ENCODE measurements at places on chromosomes 12 and 14. TPM values are rescaled to one million over a fixed set of nuclear protein-coding genes. Genes with fewer than 3 reads are reported as not detected.
A peak's percentile ranks its signal among the peaks of the same experiment; 100 is the strongest.

- no peak for DNase-seq
These were observed 74.0 kb downstream of the TSPAN9 start for GRCh38 chr12:3150931-3151835.

DNA sequence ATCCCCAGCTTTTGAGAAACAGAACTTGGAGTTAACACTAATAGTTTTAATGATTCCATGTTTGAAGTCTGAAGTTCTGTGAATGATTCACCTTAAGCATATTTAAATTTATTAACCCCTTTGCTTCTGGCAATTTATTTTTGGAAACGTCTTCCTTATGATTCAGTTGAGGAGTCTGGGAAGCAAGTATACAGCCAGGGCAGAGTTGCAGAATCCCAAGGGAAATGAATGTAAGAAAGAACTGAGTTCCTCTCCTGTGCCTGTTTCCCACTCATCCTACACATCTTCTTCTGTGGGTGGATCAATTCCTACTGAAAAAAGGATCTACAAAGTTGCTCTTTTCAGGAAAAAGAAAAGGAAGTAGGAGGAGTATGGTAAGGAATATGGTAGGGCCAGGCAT lies 108.2 kb upstream of the CCDC91 start:
- DNase-seq: no peak

- DNase-seq: peak; percentile 80
These were observed 136.3 kb downstream of the SCARB1 start for GRCh38 chr12:124727264-124727800.

DNA sequence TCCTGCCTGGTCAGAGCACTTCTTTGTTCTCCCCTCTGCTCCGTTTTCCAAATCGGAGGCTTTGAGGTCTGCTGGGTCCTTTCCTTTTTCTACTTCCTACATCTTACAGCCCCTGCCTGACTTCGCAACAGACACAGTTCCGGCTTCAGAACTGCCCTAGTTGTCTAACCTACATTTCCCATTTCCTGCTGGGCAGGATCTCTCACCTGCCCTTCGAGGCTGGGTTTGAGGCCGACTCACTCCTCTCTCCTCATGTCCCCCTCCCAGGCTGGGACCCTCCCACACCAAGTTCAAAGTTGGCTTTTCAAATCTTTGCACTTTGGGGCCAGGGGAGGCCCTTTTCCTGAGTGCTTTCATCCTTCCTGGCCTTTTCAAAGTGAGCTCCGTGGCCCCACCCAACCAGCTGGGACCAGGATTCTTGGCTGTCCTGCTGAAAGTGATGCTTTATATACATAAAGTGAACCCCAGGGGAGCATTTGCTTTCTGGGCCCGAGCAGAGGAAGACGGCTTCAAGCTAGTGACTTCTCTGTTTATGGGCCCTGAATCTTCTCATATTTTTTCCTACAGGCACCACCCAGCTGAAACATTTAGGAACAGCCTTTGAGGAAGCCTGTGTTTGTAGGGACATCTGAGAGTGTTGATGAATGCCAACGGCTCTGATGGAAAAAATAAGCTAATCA lies 281.0 kb upstream of the CRY1 start:
- no peak for DNase-seq

GRCh38 chr14:47353186-47353585 lies 322.2 kb downstream of the MDGA2 start:
- DNase-seq: no peak

- no peak for DNase-seq
These were observed 20.5 kb downstream of the CLEC2A start for GRCh38 chr12:9911708-9912107.

- peak; percentile 18 for DNase-seq
These were observed 8.7 kb downstream of the BEGAIN start for GRCh38 chr14:100578552-100578951.

DNA sequence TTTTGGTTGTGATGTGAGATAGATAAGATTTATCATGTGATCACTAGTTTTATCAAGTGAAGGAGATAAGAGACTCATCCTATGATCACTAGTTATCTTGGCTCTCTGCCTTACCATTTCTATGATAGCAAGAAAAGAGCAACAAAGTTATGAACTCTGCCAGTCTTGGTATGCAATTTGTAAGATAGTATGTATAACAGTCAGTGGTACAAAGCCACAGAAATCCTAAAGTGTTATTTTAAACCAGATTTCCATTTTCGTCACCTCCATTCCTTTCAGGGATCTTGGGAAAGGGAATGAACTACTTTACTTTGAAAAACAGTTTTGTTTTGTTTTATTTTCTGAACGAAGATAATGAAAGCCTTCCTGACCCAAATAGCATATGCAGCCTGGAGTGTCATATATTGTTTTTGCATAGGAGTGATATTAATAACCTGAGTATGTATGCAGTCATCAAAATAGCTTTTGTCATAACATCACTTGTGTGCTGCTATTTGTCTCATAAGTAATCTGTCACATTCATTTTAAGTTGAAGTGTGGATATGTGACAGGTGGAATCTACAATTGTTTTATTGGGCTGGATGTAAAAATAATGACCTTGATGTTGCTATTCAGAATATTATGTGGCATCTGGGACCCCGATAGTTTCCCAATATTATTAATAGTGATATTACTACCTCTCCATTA lies 35.0 kb downstream of the FLRT2 start:
- DNase-seq: no peak

DNA sequence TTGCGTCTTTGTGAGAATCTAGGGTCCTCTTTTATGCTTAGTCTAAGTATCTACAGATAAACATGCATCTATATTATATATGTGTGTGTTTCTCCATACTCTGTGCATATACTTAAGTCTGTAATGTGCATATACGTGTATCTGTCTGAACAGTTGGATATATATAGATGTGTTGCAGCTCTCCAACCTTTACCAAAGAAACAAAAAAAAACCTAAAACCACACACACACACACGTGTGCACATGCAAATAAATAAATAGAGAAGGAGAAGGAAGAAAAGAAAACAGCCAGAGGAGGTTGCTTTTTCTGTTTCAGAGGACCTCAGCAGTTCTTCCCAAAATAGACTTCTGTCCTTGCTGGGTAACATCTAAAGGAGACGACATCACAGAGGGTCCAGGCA lies 244.9 kb downstream of the CACNA1C start:
- DNase-seq: no peak

The ARL1 gene
- 22.5 TPM for total RNA-seq

The SMCO2 gene
- total RNA-seq: not detected

Data from lower leg skin (tissue), 4 donors.